Nephron progenitor cell (in vitro differentiated cells): ENCODE measurements at places on chromosomes 2 and 18.

GRCh38 chr2:48145845-48146452 is 239.7 kb upstream of the FBXO11 start:
- no peak for DNase-seq

- DNase-seq = no peak
These were observed 12.6 kb upstream of the RAB1A start for GRCh38 chr2:65142515-65142914.

DNA sequence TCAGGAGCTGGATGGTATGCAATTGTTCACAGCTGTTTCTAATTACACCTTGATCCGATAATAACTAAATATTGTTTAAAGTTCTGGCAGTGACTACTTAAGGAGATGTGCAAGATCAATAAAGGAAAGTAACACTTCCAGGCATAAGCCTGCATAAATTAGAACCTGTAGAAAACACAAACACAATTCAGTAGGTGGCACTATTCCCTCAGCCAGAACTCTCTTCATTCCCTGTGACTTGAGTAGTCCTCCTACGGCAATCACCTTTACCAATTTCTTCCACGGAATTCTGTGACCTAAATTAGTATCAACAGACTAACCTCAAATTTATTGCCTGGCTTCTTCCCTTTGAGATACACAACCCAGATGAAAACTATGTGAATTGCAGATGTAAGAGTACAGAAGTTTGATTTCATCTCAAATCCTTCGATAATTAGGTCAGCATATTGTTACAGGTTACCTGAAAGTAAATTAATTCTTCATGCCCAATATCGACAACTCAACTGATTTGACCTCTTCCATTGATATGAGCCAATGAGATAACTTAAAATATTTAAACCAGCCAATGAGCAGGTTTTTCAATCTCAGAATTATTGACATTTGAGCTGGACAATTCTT is 137.8 kb downstream of the PID1 start:
- no peak for DNase-seq

DNA sequence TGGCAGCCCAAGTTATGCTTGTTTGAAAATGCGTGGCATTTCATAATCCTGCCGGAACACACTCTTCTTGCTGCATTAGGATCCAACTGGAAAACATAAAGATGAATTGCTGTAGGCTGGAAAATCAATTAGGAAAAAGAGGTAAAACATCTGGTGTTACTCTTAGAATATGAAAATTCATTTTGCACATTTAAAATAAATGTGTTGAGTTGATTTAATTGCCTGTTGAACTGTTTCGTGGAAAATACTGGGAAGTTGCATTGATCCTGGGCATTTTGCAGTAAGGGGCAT is 4.1 kb downstream of the RHOB start:
- no peak for DNase-seq

DNA sequence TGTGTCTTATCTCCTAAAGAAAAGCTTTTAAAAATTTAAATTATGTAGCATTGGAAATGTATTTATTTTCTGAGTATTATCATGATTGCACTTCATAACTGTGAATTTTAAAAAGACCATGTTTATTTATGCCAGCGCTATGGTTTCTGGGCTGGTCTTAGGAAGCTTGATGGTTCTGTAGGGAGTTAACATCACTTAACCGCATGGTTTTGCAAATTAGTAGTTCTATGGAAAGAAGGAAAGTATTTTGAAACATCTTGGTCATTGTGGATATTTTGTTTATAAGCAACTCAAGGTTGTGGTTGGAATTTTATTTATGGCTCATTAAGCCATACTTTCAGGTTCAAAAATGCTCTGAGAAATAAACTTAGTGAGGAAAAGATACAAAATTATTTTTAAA is 549.4 kb downstream of the STK39 start:
- no peak for DNase-seq

GRCh38 chr2:99183025-99183424 is 2.0 kb downstream of the MRPL30 start:
- DNase-seq = no peak

DNA sequence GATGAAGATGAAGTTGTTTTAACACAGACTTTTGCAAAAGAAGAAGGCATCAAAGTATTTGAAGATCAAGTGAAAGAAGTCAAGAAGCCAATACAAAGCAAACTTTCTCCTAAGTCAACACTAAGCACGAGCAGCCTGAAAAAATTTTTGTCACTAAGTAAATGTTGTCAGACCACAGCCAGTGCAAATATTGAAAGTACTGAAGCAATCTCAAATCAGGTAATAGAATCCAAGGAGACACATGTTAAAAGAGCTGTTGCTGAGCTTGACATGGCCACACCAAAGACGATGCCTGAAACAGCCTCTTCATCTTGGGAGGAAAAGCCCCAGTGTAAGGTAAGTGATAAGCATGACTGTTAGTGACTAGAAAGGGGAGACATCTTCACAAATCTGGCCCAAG is 75.1 kb downstream of the FSIP2 start:
- no peak for DNase-seq

DNA sequence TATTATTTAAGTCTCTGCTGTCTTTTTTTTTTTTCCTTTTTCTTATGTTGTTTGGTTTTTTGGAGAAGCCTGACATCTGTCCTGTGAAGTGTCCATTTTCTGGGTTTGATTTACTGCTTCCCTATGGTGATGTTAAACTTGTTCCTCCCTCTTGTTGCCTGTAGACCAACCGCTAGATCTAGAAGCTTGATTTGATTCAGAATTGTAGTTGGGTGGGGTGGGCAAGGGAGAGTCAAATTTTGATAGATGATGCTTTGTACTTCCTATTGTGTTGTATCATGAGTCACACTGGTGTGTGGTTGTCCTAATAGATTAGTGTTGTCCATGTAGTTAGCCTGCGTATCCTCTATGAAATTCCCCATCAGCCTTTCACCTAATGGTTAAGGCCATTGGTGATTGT is 35.4 kb downstream of the CAB39 start:
- no peak for DNase-seq

- no peak for DNase-seq
These were observed 125.9 kb downstream of the ANTXR1 start for GRCh38 chr2:69138793-69139459.

- DNase-seq = no peak
These were observed 24.2 kb upstream of the ARL5A start for GRCh38 chr2:151852260-151853069.

- DNase-seq = no peak
These were observed 64.5 kb downstream of the ZFP36L2 start for GRCh38 chr2:43161650-43162510.

- no peak for DNase-seq
These were observed 105.9 kb downstream of the LYPD1 start for GRCh38 chr2:132564065-132564464.

GRCh38 chr2:46569061-46569560 is 89.7 kb downstream of the TMEM247 start:
- no peak for DNase-seq

DNA sequence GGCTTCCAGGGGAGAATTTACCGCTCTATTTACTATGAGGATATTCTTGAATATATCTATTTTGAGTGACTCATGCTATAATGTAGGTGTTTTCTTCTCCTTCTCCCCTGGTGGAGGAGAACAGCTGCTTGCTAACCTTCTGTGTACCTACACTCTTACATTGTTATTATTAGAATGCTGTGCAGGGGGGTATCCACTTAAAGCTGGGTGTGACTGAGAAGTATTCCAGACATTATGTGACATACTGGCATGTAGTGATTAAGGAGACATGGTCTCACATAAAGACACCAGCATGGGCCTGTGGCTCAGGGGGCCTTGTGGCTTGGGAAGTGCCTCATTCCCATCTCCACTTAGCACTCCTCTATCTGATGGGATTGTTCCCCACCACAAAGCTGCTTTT is 287.9 kb downstream of the PTPRM start:
- no peak for DNase-seq

- no peak for DNase-seq
These were observed 121.8 kb downstream of the CERS6 start for GRCh38 chr2:168577885-168578284.

GRCh38 chr2:238255636-238256035 is 15.8 kb upstream of the HES6 start:
- DNase-seq = no peak

- no peak for DNase-seq
These were observed 51.3 kb upstream of the FOSL2 start for GRCh38 chr2:28341208-28341891.

DNA sequence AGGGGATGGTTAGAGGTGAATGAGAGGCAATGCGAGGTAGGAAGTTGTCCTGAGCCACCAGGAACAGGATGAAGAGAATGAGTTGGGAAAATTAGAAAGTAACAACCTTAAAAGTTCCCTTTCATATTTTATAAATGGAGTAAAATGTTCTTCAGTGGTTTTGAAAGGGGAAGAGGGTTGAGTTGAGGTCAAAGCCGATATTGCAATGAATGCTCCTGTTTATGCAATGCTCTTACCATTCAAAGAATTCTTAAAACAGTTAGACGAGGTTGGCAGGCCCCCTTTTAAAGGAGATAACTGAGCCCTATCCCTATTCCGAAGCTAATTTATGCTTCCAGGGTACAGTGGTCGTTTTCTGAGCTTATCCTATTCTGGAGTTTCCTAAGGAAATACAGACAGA is 2110.3 kb upstream of the CELF4 start:
- no peak for DNase-seq

DNA sequence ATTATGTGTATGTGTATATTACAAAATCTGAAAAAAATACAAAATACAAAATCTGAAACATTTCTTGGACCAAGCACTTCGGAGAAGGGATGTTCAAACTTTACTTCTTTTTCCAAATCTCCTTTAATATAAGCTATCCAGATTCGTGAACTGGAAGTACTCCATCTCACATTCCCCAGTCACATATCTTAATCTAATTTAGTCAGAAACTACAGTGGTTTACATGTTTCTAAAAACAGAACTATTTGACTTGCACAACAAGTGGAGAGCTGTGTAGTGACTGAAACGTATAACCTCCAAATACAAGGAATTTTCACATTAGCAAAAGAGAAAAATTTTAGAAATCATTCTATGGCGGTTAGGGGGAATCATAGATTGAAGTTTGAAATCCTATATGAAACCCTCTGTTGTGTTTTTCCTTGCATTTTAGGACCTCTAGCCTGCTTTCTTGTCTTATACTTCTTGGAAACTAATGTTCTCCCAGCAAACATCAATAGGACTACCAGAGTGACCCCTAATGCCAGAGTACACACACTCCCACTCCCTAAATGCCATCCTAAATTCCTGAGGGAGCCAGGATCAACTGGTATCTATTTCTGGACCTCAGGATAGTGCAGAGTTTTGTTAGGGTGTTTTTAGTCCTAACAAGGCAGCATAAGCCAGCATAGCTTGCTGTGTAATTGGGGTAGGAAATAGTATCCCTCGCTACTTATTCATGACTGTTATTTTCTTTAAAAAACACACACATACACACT is 30.2 kb upstream of the ROCK1 start:
- no peak for DNase-seq
